ENCODE measurements at places on chromosomes 3 and 15. TPM values are rescaled to one million over a fixed set of nuclear protein-coding genes. Genes with fewer than 3 reads are reported as not detected.
A peak's percentile ranks its signal among the peaks of the same experiment; 100 is the strongest.

DNA sequence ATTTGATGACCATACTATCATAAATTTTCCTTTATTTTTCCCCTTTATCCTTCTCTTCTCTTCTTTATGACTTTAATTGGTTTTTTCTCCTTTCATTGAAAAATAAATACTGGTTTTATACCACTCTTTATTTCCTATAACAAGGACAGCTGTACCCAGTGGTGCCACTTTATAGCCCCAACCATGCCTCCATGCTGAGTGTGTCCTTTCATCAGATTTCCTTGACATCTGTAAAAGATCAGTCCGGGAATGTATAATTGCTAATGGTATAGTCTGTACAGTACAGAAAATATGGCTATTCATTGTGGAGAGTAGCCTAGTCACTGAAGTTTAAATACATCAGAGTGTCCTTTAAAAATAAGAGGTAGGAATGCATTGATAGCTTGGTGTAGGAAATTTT is 74.6 kb downstream of the EPHA3 start:
- DNase-seq: no peak

Gene ISLR
- not detected for total RNA-seq

DNA sequence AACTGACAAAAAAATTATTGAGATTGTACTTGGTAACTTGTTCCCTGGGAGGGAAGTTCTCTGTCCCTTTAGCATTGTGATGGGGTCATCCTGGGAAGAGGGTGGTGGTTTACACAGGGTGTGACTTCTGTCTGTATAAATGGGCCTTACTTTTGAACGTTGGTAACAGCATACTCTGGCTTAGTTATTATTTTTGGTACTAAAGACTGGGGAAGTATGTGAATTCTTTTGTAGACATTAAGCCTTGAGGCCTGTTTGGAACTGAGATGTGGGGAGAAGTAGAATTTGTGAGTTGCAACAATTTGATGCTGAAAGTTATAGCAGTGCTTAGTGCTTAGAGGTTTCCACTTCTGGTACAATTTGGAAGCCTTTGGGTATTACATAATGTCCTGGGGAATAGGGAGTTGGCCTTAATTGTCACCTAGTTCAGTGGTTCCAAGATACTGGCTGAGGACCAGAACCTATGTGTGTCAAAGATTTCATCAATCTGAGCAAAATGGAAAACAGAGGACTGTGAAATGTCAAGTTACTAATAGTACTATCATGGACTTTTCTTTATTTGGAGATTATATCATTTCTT is 15.9 kb downstream of the TLNRD1 start:
- DNase-seq: no peak

Gene ROPN1B
- total RNA-seq: not detected

DNA sequence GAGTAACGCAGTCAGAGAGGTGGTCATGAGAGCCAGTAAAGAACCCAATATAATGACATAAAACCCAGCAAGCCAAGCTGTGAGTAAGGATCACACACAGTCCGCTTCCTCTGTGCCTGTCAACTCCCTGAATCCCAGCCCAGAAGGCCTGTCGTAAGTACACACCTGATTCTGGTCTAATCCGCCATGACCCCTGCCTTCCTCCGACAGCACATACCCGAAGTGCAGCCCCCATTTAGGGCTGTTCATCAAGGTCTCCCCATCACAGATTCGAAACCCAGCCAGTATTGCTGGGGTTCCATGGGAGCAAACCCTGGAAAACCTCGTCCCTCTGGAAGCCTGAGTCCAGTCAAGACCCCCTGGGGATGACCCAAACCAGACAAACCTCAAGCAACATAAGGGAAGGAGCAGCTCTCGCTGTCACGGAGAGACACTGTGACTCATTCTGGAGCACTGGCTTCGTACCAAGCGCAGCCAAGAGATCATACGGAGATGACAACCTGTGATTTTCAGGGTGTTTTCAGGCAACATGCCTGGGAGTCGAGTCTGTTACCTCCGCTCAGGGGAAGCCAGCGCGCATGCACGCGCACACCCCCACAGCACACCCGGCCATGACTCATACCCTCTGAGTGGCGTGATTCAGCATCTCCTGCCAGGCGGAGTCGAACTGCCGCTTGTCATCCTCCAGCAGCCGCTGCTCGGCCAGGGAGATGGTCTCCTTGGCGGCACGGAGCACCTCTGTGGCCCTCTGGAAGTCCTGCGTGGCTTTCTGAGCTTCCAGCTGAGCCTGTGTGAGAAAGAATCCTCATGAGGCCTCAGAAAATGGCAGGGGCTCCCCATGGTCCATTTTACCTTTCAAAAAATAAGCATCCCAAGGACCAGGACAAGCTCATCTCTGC is 63.0 kb downstream of the SH3BP5 start:
- DNase-seq: peak; percentile 70

- no peak for DNase-seq
These were observed 606.9 kb upstream of the KCNMB2 start for GRCh38 chr3:177929310-177929709.

DNA sequence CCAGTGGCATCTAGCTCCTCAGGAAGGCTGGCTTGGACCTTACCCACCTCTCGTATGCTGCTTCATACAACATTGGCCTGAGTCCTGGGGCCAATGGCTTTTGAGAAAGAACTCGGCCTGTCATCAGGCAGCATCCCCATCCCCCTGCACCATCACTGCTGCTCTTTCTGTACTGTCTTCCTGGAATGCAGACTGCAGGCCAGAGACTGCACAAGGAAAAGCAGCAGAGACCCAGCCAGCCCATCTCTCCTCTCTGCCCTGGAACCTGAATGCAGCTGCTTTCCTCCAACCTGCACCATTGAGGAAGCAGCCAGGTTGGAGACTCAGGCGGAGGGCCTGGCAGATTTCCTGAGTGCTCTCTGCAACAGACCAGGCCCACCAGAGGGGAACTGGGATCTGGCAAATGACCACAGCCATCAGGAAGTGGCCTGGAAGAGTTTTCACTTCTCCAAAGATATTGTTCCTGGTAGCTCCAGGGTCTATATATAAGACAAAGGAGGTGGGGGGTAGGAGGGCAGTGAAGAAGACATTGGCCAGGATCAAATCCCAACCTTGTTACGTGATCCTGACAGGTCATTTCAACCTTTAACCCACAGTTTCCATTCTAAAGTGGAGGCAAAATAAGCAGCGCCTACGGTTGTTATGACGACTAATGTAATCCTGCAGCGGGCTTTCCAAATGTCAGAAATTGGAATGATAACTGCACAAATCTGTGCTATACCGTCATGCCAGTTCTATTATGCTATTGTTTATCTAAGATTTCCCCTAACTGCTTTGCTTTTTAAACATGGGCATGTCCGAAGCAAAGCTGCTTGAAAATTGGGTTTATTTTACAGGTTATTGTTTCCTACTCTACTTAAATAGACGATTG is 24.4 kb upstream of the RAB7A start:
- DNase-seq: no peak

Gene LRRN1
- total RNA-seq: 1.4 TPM

DNA sequence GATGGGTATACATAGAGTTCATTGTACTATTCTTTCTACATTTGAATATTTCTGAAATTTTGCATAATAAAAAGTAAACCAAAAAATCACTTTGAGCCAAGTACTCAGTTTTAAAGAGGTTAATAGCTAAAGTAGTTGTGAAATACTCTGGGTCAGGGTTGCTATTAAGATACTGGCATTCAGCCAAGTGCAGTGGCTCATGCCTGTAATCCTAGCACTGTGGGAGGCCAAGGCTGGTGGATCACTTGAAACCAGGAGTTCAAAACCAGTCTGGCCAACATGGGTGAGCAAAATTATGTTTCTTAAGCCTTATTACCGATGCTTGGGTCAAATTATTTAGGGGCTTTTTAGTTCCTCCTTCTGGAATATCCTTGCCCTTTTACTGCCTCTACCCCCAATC is 122.0 kb upstream of the MELTF start:
- DNase-seq: no peak

- DNase-seq: no peak
These were observed 30.6 kb upstream of the TMEM108 start for GRCh38 chr3:133007601-133008000.

Gene FOXB1
- 0.78 TPM for total RNA-seq

- DNase-seq: no peak
These were observed 39.4 kb upstream of the SMAD3 start for GRCh38 chr15:67025719-67026609.

DNA sequence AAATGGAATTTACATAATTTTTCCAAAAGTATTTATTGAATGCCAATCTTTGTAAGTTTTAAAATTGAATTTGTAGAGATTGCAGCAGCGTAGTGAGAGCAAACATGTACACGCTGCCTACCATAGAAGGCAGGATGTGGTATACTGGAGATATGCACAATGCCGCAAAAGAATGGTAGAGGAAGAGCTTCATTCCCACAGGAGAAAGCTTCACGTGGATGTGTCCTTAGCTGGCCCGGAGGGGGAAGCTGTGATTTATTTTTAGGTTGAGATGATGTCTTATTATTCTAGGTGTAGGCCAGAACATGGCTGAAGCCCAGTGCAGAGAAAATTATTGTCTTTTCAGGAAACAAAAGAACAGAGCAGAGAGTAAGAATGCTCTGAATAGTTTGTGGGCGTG is 743.3 kb upstream of the BCHE start:
- DNase-seq: no peak

- DNase-seq: no peak
These were observed 114.5 kb downstream of the ROBO1 start for GRCh38 chr3:79653266-79653830.

- DNase-seq: no peak
These were observed 12.6 kb upstream of the APH1B start for GRCh38 chr15:63264688-63265293.

GRCh38 chr15:82106679-82107078 is 60.9 kb upstream of the MEX3B start:
- no peak for DNase-seq
